ENCODE measurements at places on chromosomes 2 and 18.
A peak's percentile ranks its signal among the peaks of the same experiment; 100 is the strongest.

DNA sequence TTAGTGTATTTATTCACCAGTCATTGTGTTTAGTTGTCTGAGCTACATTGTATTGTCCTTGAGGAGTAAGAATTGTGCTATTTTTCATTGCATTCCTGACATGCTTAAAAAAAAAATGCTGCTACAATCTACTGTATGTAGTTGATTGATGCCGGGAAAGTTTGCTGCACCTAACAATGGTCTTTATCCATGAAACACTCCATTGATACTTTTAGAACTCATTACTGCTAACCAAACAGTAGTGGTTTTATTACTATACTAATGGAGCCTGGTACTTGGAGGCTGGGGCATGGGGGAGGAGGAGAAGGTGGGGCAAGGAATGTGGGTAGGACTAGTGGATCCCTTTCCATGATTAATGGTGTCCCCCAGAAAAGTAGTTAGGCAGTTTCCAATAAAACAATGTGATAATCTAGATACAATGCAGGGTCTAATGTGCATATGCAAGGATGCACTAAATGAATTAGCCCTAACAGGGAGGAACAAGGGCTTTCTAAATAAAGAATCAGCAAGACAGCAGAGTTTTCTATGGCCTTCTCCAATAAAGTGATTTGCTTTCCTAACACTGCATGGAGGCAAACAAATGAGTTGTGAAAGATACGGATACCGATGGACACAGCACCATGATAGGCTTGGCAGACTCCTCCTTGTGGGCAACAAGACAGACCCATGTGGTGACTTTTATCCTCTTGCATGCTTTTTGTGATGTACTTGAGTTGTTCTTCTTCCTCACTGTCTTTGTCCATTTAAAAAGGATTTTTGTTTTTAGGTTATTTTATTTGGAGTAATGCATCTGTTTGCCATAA is 78.5 kb downstream of the FMNL2 start:
- peak; percentile 42 for DNase-seq

DNA sequence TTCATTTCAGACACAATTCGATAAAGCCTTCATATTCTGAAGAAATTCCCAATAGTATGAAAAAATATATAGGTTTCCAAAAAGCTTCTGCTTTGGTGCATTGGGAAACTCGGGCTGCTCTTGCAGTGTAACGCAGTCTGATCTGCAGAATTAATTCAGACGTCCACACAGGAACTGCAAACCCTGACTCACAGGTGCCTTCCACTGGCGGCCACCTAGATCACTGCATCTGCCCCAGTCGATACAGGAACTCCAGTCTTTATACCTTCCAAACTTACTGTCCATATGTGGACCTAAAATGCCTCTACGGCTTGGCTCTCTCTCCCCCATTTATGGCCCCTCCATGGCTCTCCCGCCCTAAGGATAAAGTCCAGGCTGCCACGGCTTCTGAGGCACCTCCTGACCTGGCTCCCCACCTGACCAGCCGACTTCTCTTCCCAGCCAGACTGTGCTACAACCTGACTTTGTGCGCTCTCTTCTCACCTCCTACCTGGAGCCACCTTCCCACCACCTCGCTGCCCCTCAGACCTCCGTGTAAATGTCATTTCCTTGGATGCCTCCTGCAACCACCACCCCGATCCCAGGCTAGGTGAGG is 39.7 kb downstream of the L3MBTL4 start:
- DNase-seq: no peak

- DNase-seq: no peak
These were observed 123.6 kb upstream of the EFEMP1 start for GRCh38 chr2:56047136-56047535.

DNA sequence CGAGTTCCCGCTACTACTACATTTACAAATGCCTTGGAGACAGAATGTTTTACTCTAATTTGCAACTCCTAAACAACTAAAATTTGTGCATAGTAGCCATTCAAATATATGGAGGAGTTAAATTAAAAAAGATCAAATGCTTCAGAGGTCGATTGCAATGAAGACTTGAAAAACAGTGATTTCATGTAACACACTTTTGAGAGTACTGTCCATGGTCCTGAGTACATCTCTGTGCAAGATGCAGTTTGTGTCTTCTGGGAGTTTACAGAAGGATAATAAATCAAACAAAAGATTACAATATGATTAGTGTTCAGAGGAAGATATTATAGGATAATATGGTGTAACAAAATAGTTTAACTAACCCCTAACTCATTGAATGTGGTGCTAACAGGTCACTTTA is 894.7 kb downstream of the TMEM182 start:
- no peak for DNase-seq

- DNase-seq: no peak
These were observed 725.1 kb upstream of the CDH7 start for GRCh38 chr18:65025756-65026155.

DNA sequence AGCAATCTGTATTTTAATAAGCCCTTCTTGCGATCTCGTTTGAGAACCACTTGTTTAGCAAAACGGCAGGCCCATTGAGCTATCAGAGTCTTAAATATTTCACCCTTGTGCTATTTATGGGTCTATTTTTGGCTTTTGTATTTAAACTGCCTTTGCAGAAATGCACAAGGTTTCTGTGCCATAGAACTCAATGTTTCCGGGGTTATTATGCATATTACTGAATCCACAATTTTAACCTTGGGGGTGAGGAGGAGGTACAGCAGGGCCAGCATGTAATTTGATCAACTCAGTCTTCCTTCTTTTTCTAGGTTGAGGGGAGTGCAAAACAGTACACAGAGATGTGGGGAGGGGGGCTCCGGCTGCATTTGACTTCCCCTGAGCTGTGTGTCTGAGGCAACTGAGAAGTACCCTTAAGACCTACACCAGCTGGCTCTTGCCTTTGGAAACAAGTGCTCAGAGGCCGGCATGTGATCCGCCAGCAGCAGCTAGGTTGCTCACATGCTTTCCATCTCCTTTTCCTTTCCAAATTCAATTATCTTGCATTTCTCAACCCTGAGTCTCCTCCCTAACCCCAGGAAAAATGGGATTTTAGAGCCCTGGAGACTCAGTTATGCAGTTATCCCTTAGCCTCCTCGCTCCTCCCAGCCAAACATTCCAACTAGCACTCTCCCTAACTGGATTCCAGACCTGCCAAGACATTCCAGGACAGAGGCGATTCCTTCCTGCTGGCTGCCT is 103.0 kb downstream of the HNRNPLL start:
- no peak for DNase-seq

GRCh38 chr2:109031476-109032228 is 42.6 kb upstream of the EDAR start:
- peak; percentile 23 for DNase-seq

DNA sequence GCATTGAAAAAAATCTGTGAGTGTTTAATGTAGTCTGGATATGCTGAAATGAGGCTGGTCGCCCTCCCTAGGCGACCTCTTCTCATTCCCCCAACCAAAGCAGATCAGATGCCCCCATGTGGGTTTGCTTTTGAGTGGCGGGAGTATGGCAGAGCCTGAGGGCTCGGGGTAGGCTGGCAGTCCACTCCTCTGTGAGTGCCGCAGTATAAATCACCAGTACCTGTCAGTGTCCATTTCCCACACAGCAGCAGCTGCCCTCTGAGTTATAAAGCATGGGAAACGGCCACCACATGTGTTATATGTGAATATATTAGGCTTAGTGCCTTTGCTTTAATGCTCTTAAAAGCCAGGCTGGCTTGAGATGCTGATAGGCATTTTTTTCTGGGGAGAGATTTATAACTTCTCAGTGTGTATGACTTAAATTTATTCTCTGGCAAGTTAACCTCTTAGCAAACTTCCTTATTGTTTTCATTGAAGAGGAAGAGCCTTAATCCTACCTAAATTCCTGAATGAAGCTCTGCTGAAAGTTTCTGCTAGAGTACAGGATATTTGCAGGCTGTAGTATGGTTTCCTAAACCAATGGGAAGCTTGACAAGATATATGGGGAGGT is 3.8 kb downstream of the DCC start:
- no peak for DNase-seq

DNA sequence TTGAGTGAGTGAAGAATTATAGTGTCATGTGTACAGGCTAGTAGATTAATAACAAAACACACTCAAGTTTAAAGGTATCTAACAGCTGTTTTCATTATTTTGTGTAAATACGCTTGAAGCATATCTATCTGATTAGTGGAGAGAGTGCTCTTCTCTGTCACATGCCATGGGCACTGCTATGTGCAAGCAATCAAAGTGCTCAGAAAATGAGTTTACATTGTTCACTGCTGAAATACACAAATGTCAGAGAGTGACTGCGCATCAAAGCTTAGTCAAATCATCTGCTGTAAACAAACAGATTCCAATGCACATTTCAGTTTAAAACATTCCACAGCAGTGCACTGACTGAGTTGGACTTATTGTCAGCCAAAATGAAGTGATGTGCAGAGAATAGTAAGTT is 423.4 kb downstream of the ZEB2 start:
- DNase-seq: no peak

DNA sequence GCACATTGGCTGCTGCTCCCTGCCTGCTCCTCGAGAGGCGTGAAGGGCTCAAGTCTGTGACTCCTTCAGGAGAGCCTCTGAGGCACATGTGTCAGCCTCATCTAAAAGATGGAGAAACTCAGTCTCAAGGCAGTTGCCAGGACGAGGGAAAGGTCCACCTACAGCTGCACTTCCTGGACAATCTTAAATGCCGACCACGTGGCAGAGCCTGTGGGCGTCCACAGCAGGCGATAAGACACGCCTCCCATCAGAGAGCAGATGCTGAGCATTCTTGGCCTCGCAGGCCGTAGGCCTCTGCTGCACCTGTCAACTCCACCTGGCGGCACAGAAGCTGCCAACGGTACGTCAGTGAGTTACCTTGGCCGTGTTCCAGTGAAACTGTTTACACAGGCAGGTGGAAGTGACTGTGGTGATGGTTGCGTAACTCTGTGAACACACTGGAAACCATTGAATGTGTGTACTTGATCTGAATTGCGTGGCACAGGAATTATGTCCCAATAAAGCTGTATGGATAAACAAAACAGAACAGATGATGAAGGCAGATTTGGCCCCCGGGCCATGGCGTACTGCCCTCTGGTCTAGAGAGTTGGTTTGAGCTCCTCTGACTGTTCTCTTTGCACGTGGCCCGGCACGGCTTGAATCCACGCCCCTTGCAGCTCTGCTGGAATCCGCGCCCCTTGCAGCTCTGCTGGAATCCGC is 114.5 kb downstream of the RNF144A start:
- no peak for DNase-seq

DNA sequence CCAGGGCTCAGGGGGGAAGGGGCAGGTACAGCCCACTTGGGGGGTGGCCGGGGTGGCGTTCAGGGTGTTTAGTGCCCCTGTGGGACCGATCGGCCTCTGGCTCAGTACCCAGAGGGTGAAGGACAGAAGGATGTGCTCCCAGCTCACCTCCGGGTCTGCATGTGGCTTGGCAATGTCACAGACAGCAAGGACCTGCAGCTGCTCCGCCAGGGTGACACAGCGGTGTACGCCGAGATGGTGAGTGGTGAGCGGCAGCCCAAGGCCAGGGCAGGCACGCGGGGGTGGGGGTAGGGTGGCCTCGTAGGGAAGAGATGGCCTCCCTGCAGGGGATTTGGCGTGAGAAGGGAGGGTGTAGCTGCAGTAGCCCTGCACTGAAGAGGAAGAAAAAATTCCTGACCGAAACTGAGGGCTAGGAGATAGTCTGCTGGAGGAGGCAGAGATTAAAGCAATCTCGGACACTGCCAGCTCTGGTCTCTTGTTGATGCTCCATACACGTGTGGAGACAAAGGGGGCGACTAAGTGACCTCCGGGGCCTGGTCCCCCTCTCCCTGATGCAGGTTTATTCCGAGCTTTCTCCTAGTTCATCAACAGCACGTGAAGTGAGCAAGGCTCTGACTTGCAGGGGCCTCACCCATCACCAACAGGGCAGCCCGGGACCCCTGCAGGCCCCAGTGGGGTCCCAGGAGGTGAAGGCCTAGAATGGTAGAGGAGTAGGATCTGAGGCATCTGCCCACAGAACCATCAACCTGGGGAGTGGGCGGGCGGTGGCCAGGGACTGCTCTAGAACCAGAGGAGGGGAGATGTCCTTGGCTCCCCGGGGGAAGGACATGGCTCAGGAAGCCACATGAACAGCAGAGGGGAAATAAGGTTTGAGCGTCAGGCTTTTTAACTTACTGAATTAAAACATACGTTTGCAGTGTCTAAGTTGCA is 45.4 kb downstream of the FER1L5 start:
- no peak for DNase-seq

DNA sequence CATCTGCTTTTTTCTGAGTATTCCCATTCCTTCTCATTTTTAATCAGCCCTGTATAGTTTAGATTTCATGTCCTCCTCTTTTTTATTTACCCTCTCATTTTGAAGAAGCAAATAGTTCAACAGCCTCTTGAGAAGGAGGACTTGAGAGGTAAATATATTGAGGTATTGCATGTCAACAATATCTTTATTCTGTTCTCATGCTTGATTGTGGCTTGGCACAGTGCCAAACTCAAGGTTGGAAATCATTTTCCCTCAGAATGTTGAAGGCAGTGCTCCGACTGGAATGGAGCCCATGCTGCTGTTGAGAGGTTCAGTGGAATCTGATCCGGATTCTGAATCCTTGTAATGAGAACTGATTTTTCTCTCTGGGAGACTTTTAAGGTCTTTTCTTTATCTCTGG is 31.0 kb upstream of the GALNT3 start:
- no peak for DNase-seq

DNA sequence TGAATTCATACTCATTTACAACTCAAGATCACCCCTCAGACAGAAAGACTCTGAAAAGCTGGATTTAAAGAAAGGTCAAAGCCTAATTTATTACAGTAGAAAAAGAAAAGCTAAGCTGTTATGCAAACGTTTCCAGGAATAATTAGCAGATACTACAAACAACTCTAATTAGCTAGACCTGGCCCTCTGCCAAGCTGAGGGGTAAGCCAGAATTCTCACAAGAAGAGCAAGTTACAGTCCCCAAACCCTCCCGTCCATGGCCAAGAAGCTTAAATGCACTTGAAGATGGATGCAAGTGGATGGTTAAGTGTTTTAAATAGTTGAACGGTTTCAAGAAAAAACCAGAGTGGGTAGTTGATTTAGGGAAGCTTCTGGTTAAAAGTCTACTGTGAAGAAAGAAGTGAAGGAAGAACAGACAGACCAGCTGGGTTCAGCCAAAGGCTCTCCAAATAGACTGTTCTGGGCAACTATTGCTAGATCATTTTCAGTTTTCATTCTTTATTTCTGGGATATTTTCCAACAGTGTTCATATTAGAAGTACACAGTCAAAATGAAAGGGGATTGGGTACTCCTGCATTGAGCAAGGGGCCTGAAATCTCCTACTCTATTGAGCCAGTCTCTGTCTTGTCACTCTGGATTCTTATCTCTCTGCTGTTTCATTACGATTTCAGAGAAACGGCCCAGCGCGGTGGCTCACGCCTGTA is 4.8 kb downstream of the LMAN2L start:
- DNase-seq: no peak

GRCh38 chr2:109266998-109267854 is 138.2 kb downstream of the SH3RF3 start:
- no peak for DNase-seq

GRCh38 chr2:7057865-7058400 is 140.7 kb downstream of the RNF144A start:
- DNase-seq: no peak

All from fibroblast of skin of back (primary cell).